Activated CD4-positive, alpha-beta T cell treated with anti-CD3 and anti-CD28 coated beads, Interleukin-2, amount 10 ng/mL, durations not matched to agents 24 days and 14 days (primary cell): ENCODE measurements at places on chromosomes 1 and 21.

- DNase-seq: peak; percentile 39
Measured at GRCh38 chr21:38902608-38903445, 97.1 kb downstream of the ETS2 start.

GRCh38 chr1:56189946-56190805, 389.2 kb downstream of the PLPP3 start:
- no peak for DNase-seq

DNA sequence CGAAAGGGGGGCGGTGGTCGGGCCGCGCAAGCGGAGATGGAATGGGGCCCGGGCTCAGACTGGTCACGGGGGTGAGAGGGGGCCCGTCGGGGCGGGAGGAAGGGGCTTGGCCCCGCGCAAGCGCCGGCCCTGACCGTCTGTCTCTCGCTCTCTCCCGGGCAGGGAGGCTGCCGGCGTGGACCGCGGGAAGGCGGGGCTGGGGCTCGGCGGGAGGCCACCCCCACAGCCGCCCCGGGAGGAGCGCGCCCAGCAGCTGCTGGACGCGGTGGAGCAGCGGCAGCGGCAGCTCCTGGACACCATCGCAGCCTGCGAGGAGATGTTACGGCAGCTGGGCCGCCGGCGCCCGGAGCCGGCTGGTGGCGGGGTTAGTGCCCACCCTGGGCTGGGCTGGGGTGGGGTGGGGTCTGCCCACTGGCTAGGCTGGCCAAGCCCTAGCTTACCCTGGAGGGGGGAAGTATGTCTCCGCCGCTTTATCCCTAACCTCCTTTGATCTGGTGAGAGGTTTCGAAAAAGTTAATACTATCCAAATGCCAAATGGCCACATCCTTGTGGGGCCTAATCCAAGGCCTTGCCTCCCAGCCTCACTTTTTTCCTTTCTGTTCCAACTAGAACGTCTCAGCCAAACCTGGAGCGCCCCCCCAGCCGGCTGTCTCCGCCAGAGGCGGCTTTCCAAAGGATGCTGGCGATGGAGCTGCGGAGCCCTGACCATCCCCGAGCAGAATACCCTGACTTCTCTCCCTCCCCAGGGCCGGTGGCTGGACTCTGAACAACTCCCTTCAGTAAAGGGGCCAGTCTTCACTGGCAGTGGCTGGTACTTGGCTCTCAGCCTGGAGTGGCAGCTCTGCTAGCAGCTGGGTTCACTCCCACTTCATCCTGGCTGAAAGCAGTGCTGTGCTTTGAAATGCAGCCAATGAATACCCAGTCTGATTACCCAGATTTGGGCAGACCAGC, 636 bp upstream of the YRDC start:
- DNase-seq: peak; percentile 87

DNA sequence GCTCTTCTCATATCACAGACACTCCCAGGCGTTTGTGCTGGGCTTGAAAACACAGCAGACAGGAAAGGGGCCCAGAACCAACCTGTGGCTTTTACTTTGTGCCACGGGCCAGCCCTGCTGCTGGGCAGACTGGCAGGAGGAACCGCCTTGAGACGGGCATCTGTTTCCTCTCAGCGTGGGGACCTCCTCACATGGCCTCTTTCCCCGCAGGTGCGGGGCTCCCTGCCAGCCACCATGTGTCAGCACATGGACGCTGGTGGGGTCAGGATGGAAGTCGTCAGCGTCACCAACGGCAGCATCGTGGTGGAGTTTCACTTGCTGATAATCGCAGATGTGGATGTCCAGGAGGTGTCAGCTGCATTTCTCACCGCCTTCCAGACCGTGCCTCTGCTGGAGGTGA, 47.8 kb downstream of the UMODL1 start:
- DNase-seq: peak; percentile 68

DNA sequence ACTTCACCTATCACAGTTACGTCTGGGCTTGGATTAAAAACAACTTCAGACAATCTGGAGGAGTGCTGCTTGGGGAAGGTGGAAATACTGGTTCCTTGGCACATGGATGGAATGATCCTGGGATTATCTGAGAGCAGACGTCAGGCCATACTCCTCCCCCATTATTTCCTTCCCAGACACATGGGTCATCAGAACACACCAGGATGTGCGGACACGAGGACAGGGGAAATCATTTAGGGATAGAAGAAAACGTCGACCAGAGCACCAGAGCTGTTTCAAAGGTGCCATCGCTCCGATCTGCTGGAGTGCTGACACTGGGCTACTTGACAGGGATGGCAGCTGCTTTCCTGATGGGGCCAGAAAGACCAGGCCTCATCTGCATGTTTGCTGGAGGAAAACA, 31.8 kb upstream of the ANGPTL7 start:
- DNase-seq: no peak

DNA sequence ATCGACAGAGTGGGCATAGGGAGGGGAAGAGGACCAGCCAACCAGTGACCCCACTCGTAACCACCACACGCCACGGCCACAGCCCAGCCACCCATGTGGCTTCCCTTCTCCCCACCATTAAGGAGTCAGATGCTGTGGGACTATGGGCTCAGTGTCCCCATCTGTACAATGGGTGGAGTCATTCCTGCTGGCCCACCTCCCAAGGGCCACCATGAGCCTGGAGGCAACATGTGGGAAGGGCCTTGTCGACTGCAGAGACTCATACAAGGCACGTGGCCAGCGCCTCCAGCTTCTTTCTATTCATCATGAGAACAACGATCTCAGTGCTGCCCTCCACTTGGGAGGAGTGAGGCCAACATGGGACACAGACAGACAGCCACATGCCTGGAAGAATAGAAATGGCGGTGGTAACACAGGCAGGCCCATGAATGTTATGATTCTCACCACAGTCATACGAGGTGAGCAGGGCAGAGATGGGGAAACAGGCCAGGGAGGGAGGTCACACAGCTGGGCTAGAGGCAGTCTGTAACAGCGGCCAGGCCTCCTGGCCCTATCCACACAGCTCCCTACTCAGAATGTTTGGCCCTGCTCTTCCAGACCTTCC, 16.1 kb downstream of the LRP8 start:
- DNase-seq: no peak

GRCh38 chr1:53133261-53134041, 9.0 kb downstream of the SLC1A7 start:
- DNase-seq: no peak

- DNase-seq: no peak
Measured at GRCh38 chr1:10639011-10639774, 157.3 kb downstream of the CASZ1 start.

GRCh38 chr21:26194811-26195251, 24.3 kb upstream of the APP start:
- DNase-seq: no peak
